Activated T-cell treated with anti-CD3 and anti-CD28 coated beads, Interleukin-2, amount 50 U/mL, for 72 hours (primary cell): ENCODE measurements at places on chromosomes 3 and 15. TPM values are rescaled to one million over a fixed set of nuclear protein-coding genes. Genes with fewer than 3 reads are reported as not detected.
A peak's percentile ranks its signal among the peaks of the same experiment; 100 is the strongest.

DNA sequence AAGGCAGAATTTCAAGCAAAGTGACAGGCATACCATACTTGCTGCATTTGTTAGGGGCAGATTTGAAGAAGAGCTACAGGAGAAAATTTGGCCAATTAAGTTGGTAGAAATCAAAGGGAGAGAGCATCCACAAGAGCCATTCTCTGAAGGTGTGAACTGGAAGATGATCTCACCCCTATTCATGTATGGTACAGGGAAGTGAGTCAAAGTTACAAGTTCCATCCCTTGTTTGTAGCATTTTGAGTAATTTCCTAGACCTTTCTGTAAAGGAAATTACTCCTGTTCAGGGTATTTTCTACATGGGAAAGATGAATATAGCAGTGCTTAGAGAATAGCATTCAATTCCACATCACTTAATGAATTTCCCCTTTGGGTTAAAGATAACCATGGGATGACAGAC, 28.4 kb downstream of the TTC14 start:
- peaks cover 20% of the 10 kb centered on the region for H3K4me1 ChIP-seq
- no peak for DNase-seq
- no peak overlapping the region for H3K4me3 ChIP-seq
- peaks cover 7% of the 10 kb centered on the region for H3K36me3 ChIP-seq
- peak overlapping the region; percentile 20 for H3K27ac ChIP-seq

- no peak overlapping the region for H3K4me3 ChIP-seq
- H3K36me3 ChIP-seq: peaks cover 1% of the 10 kb centered on the region
- no peak for DNase-seq
Measured at GRCh38 chr3:42800251-42800650, 4.0 kb downstream of the HIGD1A start.

DNA sequence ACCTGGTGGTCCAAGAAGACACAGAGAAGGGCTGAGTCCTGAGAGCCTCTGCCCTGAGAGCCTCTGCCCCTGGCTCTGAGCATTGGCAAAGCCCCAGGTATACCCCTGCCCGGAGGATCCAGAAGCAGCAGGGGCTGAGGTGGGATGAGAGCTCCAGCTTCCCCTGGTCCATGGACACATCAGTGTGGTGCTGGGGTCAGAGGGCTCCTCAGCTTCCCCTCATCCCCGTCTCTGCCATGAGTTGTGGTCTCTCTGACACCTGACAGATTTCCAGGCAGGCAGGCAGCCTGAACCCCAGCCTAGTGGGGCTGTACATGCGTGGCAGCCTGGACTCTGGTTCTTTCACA, 3.5 kb upstream of the KLF15 start:
- H3K27ac ChIP-seq: no peak overlapping the region
- no peak for DNase-seq
- H3K36me3 ChIP-seq: peaks cover 2% of the 10 kb centered on the region
- H3K4me1 ChIP-seq: peaks cover 18% of the 10 kb centered on the region

DNA sequence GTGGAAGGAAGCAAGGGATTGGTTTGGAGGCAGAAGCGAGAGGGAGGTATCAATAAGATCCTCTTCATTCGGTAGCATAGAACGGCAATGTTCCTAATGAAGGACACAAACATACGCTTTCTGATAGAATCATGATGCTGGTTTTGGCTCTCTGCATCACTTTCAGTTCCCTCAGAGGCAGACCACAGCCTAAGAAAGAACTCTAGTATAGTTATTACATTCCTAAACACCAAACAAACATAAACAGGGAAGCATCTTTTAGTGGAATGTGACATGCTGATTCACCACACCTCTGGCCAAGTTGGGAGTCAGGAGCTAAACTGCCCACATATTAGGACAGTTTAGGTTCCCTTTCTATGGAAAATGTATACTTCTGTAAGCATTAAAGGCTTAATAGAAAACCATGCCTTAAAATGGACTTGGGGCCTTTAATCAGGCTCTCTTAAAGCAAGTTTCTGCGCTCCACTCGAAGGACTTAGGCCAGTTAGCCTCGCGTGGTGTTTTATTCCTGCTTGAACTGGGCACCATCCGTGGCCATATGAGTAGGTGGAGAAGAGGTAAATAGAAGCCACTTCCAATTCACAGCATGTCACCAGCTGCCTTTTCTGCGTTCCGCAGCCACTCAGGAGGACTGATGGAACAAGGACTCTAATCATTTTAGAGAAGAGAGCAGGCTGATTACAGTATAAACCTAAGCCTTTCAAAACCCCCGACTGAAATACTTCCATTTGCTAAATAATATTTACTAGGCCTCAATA, 53.7 kb downstream of the CD47 start:
- peaks cover 2% of the 10 kb centered on the region for H3K36me3 ChIP-seq
- H3K27me3 ChIP-seq: no peaks in the 10 kb centered on the region
- H3K4me3 ChIP-seq: no peak overlapping the region
- peaks cover 15% of the 10 kb centered on the region for H3K4me1 ChIP-seq
- H3K27ac ChIP-seq: peak overlapping the region; percentile 75
- no peak for DNase-seq

The MTFMT gene
- 12.9 TPM for total RNA-seq

GRCh38 chr15:101570241-101570640, 80.7 kb upstream of the PCSK6 start:
- no peaks in the 10 kb centered on the region for H3K36me3 ChIP-seq
- DNase-seq: no peak
- H3K27ac ChIP-seq: no peak overlapping the region
- H3K27me3 ChIP-seq: peaks cover 38% of the 10 kb centered on the region
- H3K4me1 ChIP-seq: no peaks in the 10 kb centered on the region

GRCh38 chr3:148861277-148861869, 3.7 kb upstream of the CPA3 start:
- H3K27ac ChIP-seq: no peak overlapping the region
- H3K27me3 ChIP-seq: peaks cover 20% of the 10 kb centered on the region
- H3K36me3 ChIP-seq: no peaks in the 10 kb centered on the region

The ANKRD34C gene
- total RNA-seq: not detected

The P2RY13 gene
- total RNA-seq: not detected

DNA sequence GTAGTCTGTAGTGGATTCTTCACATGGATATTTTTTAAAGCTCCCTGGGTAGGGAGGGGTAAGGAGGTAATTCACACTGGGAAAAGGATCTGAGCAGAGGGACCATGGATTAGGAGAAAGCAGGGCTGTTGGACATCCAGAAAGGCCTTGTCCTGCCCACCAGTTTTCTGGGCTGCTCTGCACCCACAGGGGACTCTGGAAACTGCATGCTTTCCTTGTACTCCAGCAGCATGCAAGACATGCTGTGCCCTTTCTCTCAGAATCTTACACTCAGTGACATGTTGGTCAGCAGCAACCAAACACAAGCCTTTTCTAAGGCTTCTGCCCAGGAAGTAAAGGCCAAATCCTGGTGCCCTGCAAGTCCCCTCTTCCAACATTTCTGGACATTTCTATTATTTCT, 2.5 kb upstream of the FBN1 start:
- peaks cover 39% of the 10 kb centered on the region for H3K27me3 ChIP-seq
- H3K4me3 ChIP-seq: no peak overlapping the region
- no peaks in the 10 kb centered on the region for H3K36me3 ChIP-seq
- no peak overlapping the region for H3K27ac ChIP-seq
- DNase-seq: no peak

The MED12L gene
- 5.8 TPM for total RNA-seq

- peaks cover 33% of the 10 kb centered on the region for H3K27me3 ChIP-seq
- H3K4me3 ChIP-seq: no peak overlapping the region
- no peaks in the 10 kb centered on the region for H3K36me3 ChIP-seq
- H3K4me1 ChIP-seq: peaks cover 10% of the 10 kb centered on the region
- DNase-seq: no peak
Measured at GRCh38 chr15:39172380-39173281, 408.2 kb upstream of the THBS1 start.

The MASP1 gene
- not detected for total RNA-seq

- H3K27me3 ChIP-seq: peaks cover 5% of the 10 kb centered on the region
- peaks cover 8% of the 10 kb centered on the region for H3K4me1 ChIP-seq
- H3K4me3 ChIP-seq: no peak overlapping the region
- no peaks in the 10 kb centered on the region for H3K36me3 ChIP-seq
- H3K27ac ChIP-seq: no peak overlapping the region
Measured at GRCh38 chr3:171522651-171523050, 62.4 kb upstream of the TNIK start.

The PTH1R gene
- total RNA-seq: not detected

DNA sequence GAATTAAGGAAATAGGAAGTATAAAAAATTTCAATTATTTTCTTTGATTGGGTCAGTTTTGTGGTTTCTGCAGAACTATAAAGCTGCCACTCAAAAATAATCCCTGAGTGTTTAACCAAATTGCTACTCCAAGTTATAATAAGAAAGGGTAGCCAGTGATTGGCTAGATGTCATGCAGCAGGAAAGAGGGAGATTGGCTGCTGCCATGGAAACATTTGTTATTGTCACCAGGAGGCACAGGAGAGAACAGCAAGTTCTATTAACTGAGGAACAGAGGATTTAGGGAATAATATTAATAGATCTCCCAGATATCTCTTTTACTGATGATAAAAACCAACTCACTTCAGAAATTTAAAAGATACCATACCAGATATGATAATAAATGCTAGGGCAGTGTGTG, 42.6 kb downstream of the CLDN1 start:
- no peak overlapping the region for H3K27ac ChIP-seq
- no peaks in the 10 kb centered on the region for H3K36me3 ChIP-seq
- no peak overlapping the region for H3K4me3 ChIP-seq
- DNase-seq: no peak

GRCh38 chr3:98710067-98710659, 53.0 kb upstream of the ST3GAL6 start:
- no peaks in the 10 kb centered on the region for H3K27me3 ChIP-seq

GRCh38 chr15:94584833-94585244, 353.5 kb downstream of the MCTP2 start:
- H3K4me3 ChIP-seq: peak overlapping the region; percentile 78
- peak overlapping the region; percentile 67 for H3K27ac ChIP-seq
- peaks cover 91% of the 10 kb centered on the region for H3K27me3 ChIP-seq
- H3K4me1 ChIP-seq: peaks cover 26% of the 10 kb centered on the region

GRCh38 chr3:13718436-13718835, 161.4 kb downstream of the WNT7A start:
- no peaks in the 10 kb centered on the region for H3K27me3 ChIP-seq
- no peak overlapping the region for H3K27ac ChIP-seq
- H3K4me1 ChIP-seq: no peaks in the 10 kb centered on the region
- peaks cover 4% of the 10 kb centered on the region for H3K36me3 ChIP-seq

The SLC28A2 gene
- not detected for total RNA-seq

The CLDN16 gene
- total RNA-seq: not detected

DNA sequence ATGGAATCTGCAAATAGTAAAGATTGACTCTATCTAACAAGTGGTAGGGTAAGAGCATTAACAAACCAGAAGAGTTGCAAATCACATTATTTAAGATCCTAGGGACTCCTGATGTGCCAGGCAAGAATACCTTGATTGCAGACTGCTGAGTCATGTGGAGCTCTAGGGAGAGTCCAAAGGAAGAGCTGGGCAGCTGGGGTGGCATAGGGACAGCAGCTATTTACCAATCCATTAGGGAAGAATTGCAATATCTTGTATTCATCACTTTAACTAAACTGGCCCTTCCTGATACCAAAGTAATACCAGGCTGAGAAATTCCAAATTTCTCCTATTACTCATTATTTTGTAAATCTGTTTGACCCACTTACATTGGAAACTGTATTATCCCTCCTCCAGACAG, 52.2 kb upstream of the ACP3 start:
- no peaks in the 10 kb centered on the region for H3K36me3 ChIP-seq
- no peak for DNase-seq
- H3K27ac ChIP-seq: no peak overlapping the region

The TUSC2 gene
- 16.8 TPM for total RNA-seq

DNA sequence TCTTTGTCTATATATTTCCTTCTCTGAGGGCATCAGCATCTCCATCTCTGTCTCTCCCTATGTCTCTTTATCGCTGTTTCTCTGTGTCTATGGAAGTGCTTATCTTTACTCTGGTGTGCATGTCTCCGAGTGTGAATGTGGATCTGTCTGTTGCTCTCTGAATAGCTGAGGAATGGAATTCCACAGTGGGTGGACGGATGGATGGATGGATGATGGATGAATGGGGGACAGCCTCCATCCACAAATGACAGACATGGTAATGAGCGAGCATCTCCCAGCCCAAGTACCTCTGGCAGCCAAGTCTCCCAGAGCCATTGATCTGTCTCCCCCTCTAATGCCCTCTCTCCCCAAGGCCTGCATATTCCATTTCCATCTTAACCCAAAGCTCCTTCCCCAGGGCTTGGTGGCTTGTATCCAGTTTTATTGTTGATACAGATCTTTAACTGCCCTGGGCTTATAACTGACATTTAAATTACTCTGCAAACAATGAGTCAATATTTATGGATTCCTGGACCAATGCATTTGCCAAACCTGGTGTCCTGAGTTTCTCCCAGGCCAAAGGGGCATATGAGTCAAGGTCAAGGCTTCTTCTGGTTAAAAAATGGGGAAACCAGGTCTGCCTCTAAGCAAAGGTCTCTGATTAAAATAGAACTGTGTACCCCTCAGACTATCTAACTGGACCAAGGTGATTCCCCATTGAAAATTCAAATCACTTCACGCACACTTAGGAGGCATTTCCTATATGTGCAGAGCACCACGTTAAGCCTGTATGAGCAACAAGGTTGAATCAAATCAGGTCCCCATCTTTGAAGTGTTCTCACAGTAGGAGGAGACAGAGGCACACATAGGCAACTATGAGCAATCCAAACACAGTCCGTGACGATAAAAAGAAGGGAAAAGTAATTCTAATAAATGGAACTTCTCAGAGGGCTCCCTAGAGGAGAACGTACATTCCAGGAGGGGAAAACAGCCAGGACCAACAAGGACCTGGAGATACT, 109.9 kb downstream of the TLE3 start:
- H3K4me3 ChIP-seq: no peak overlapping the region
- peaks cover 5% of the 10 kb centered on the region for H3K27me3 ChIP-seq
- no peak for DNase-seq
- H3K4me1 ChIP-seq: no peaks in the 10 kb centered on the region
- no peaks in the 10 kb centered on the region for H3K36me3 ChIP-seq

- no peak for DNase-seq
- H3K4me1 ChIP-seq: no peaks in the 10 kb centered on the region
- H3K4me3 ChIP-seq: no peak overlapping the region
- H3K27ac ChIP-seq: no peak overlapping the region
Measured at GRCh38 chr15:77860071-77860691, 217.3 kb downstream of the TBC1D2B start.

The IGSF11 gene
- total RNA-seq: not detected

GRCh38 chr3:135865553-135865952, 100.0 kb upstream of the PPP2R3A start:
- DNase-seq: no peak
- H3K36me3 ChIP-seq: no peaks in the 10 kb centered on the region
- H3K4me3 ChIP-seq: no peak overlapping the region
- no peaks in the 10 kb centered on the region for H3K4me1 ChIP-seq

GRCh38 chr3:177735431-177735830, 538.1 kb upstream of the TBL1XR1 start:
- H3K27me3 ChIP-seq: no peaks in the 10 kb centered on the region
- no peak overlapping the region for H3K27ac ChIP-seq
- no peak overlapping the region for H3K4me3 ChIP-seq
- DNase-seq: no peak
- H3K4me1 ChIP-seq: peaks cover 5% of the 10 kb centered on the region

GRCh38 chr15:78651007-78651406, 10.0 kb upstream of the CHRNB4 start:
- DNase-seq: no peak
- H3K4me3 ChIP-seq: no peak overlapping the region

The CEMIP gene
- total RNA-seq: 0.05 TPM
